ENCODE measurements at places on chromosomes 16 and 17.

DNA sequence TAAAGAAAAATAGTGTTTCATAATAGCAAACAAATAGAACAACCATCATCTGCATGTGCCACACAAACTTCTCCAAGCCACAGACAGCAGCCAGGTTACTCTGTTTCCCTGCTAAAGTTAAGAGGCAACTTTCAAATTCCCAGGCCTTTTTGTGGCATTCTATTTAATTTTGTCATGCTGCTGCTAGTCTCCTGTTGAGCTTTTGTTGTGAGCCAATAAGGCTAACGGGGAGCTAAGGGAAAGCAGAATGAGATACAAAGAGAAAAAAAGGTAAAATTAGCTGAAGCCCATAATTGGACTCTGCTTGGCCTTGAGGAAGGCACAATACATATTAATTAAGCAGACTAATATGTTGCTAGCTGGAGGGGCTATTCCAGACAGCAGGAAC, 74.7 kb upstream of the GNAO1 start:
- no peak for DNase-seq

GRCh38 chr17:9859781-9860180, 34.1 kb downstream of the GLP2R start:
- no peak for DNase-seq

DNA sequence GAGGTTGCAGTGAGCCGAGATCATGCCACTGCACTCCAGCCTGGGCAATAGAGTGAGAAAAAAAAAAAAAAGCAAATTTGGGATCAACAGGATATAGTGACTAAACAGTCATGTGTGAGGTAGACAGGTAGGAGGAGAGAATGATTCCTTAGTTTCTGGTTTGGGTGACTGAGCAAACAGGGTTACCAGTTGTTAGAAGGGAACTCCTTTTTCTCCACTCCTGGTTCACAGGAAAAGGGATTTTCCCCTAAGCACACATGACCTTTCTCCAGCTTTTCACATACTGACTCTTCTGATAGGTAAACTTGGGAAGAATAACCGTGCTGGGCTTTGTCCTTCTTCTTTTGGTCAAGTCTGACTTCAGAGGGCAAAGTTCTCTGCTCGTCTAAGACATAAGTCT, 17.3 kb upstream of the WSCD1 start:
- DNase-seq = no peak

GRCh38 chr17:60908324-60908723, 230.7 kb downstream of the BCAS3 start:
- DNase-seq = no peak

GRCh38 chr16:87457709-87458423, 35.0 kb downstream of the ZCCHC14 start:
- DNase-seq = peak; percentile 99

DNA sequence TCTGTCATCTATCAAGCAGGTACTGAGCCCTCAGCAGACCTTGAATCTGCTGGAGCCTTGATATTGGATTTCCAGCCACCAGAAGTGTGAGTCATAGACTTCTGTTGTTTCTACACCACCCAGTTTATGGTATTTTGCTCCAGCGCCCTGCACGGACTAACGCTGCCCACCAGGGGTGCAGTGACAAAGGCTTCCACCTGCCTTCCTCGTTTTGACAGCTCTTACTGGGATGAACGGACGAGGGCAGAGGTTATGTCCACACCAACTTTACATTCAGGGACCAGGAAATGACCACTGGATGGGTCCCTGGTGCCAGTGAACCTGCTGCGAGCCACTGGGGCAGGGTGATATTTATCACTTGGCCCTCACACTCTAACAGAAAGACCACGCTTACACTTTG, 66.6 kb upstream of the CBX4 start:
- DNase-seq = peak; percentile 46

DNA sequence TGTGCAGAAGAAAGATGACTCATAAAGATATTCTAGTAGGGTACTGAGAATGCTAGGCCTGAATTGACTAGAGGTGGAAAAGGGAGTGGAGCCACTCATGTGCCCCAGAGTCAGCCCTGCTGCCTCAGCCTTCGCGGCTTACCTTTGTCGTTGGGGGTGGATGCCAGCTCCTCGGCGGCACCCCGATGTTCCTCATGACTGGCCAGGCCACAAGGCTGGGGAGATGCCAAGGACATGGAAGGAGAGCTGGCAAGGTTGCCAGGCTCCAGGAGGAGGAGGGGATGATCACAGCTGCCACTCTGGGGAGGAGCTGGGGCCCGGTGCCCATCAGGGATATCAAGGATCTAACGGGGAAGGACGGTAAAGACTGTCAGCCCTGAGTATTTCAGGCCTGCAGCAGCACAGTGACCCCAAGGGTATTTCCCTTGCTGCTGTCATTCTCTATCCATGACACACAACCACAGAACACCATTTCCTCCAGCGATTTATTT, 9.7 kb upstream of the SLC35B1 start:
- DNase-seq = peak; percentile 45

GRCh38 chr17:77877646-77878355, 80.7 kb upstream of the TNRC6C start:
- DNase-seq = no peak

DNA sequence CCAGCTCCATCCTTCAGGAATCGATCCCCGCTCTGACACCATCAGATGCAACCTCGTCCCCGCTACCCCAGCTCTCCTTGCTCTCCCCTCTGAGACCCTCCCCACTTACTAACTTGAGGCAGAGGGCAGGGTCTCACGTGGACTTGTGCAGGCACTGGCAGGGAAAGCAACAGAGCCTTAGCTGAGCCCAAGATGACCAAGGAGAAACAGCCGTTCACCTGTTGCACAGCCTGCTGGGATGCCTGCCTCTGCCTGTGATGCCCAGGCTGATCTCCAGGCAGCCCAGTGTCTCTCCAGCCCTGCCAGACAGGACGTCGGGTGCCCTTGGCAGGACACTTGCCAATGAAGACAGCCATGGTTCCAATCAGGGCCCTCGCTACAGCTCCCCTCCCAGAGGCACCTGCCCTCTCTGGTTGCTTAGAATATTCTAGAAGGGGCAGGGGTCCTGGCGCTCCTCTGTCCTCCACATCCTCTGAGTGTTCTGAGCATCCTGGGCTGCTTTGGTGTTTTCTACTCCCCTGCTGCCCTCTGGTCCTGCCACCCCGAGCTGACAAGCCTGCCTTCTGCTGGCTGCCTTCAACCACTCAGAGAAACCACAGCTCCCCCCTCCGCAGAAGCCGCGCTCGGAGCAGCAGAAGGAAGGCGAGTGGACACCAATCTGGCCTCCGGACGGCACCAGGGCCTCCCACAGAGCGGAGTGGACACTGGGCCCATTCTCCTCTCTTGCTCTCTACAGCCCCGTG, 6.7 kb downstream of the CEP295NL start:
- no peak for DNase-seq

DNA sequence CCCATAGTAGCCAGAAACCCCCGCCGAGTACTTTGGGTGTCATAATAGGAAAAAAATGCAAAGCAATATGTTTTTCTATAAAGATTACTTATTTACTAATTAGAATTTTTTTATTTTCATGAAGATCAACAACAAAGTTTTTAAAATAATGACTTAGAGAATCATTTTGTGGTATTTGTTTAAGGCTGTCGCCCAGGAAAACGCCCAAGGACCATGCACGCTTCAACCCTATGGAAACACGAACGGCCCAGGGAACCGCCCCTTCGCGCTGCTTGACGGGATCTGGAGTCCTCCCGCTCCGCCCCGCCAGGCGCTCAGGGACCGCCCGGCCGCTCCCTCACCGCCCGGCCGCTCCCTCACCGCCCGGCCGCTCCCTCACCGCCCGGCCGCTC, 408 bp upstream of the KPNA2 start:
- no peak for DNase-seq

- no peak for DNase-seq
Observed at GRCh38 chr16:29719063-29719462, 26.7 kb downstream of the C16orf54 start.

- DNase-seq = peak; percentile 85
Observed at GRCh38 chr17:64418506-64419339, 28.1 kb upstream of the PECAM1 start.

DNA sequence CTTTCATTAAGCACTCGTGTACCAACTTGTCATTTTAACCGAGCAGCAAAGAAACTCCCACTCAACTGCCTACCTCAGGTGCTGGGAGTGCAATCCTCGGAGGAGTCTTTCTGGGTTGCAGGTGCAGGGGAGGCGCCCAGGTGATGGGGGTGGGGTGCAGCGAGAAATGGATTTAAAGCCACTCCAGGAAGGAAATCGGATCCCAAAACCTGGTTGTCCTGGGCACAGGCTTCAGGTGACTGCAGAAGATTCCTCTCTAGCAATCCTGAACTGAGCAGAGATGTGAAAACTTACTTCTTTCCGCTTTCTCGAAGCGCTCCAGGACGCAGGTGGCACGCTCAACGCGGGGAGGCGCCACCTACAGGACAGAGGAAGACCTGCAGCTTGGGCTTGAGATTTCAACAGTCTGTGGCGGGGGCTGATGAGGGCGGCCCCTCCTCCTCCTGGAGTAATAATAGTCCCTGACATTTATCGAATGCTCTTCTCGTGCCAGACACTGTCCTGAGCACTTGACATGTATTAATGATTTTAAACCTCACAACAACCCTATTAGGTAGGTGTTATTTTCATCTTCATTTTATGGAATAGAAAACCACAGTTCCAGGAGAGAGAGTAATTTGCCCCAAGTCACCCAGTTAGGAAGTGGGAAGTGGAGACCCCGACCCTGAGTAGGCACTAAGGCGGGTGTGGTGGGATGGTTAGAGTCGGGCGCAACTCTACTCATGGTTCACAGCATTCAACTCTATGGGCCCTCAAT, 27.2 kb upstream of the SKAP1 start:
- DNase-seq = peak; percentile 81

- peak; percentile 83 for DNase-seq
Observed at GRCh38 chr16:67530013-67530939, 1.6 kb downstream of the RIPOR1 start.

- no peak for DNase-seq
Observed at GRCh38 chr17:45384047-45384788, 48.5 kb downstream of the ARHGAP27 start.

Measured in ELR (cell line).